CD14-positive monocyte (primary cell): ENCODE measurements at places on chromosomes 3 and 15. TPM values are rescaled to one million over a fixed set of nuclear protein-coding genes. Genes with fewer than 3 reads are reported as not detected.

GRCh38 chr15:36831904-36832287 is 252.5 kb downstream of the CDIN1 start:
- DNase-seq, result no peak

KBTBD13 gene
- polyA plus RNA-seq, result not detected

GRCh38 chr15:34861214-34861613 is 65.9 kb upstream of the ACTC1 start:
- DNase-seq, result no peak

GRCh38 chr15:62403164-62403809 is 238.2 kb upstream of the C2CD4B start:
- no peak for DNase-seq

DNA sequence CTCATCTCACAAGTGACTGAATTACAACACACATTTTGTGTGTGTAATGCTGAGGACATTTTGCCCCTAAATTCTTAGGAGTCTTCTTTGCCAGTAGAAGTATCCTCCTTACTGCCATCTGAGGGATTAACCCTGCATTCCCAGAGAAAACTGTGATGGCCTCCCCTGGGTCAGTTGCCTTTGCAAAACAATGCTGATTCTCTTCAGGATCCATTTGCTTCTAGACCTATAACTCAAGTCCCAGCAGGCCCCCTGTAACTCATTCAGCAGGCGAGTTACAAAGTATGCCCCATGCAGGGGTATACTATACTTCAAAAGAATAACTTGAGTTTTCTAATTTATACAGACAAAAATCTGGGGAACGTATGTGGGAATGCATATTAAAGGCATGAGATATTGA is 6.6 kb upstream of the MCF2L2 start:
- no peak for DNase-seq
